ENCODE measurements at places on chromosomes 1 and 21.

DNA sequence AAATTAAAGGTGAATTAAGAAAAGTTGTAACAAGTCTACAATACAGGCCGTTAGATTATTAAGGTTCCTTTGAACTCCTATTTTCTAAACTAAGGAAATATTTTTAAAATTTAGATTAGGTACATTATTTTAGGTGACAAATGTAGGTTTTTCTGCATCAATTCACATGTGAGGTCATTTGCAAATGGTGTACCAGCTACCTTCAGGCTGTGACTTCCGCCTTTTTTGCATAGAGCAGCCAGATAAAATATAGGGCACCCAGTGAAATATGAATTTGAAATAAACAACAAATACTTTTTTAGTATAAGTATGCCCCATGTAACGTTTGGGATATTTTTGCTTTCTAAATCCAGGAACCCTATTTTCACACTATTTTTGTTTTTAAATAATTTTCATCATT lies 544.0 kb downstream of the LMO4 start:
- no peak for DNase-seq

- DNase-seq, result no peak
Measured at GRCh38 chr1:98028800-98029199, 108.0 kb upstream of the DPYD start.

- no peak for DNase-seq
Measured at GRCh38 chr1:154774175-154774855, 95.8 kb downstream of the KCNN3 start.

DNA sequence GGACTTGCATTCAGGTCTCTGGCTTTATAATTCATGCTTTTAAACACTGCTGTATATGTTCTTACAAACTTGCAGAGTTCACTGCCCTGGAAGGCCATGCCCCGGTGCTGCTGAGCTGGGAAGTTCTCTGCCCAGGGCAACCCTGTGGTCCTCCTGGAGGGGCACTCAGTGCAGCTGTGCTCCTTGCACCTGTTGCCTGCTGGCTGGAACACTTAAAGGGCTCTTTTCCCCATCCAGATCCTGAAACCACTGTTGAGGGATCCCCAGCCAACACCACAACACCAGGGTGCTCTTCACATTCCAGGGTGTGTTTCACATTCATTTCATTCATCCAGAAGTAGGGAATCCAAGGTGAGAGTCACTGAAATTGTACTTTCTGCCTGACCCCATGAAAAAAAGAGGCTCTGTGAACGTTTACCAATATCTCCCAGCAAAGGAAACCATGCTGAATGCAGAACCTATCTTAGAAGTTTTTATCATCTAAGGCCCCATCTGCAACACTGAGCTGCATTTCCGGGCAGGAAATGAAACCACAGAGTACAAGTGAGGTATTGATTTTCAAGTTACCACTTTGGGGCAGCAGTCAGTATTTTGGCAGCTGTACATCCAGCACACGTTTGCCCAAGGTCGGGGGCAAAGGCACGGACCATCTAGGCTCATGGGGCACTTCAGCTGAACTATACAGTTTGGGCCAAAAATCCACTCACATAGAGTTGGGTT lies 16.4 kb upstream of the KIAA0040 start:
- no peak for DNase-seq

DNA sequence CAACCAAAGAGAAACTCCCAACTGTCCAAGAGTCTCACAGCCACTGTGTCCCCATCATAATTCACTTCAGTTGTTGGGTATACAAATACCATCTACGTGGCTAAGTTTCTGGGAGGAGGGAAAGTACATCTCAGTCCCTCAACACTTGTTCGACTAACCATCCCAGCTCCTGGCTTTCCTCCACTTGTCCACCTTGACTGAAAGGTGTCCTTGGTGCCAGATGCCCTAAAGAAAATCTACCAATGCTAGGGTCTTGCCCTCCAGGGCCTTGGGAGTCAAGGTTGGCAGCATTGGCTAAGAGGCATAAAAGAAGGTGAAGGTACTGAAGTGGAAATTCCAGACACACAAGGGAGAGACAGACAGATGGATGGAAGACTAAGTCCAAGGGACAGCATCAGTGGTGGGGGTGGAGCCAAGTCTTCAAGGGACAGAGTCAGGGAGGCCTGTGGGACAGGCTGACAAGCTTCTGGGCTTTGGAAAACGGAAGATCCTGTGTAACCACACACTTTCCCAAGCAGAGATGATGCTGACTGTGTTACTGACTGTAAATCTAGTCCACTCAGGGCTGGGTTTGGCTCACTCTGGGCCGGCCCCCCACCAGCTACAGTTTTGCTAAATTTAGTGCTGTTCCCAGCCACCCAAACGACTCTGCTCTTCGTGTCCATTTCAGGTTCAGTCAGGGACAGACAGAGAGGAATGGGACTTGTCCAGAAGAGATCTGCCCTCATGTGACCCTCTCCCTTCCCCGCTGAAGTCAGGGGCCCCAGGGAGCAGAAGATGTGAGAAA lies 60.1 kb downstream of the CD34 start:
- DNase-seq, result no peak

DNA sequence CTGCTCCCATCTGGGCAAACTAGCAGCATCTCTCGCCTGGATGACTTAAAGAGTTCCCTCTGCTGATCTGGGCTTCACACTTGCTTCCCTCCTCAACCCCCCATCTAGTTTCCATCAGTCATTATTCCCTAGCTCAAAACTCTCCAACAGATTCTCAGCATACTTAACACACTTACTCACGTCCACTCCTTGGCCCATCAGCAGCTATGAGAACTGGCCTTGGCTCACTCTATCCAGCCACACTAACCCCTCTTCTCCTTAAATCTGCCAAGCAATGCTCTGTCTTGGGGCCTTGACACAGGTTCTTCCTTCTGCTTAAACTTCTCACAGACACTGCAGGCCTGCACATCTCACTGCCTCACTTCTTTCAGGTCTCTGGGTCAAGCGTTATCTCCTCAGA lies 41.6 kb downstream of the GNG12 start:
- no peak for DNase-seq

DNA sequence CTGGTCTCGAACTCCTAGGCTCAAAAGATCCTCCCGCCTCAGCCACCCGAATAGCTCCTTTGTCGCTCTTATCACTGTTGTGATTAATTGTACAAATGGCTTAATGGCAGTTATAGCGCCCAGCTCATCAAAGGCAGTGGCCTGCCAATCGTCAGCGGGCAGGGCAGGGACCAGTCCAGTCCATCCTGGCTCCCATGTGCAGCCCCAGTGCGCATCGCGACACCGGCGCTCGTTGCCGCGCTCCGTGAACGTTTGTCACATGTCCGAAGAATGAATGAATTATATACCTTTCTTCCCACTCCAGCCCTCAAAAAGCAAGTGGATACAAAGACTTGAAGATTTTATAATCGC lies 18.4 kb downstream of the MTX1 start:
- DNase-seq, result no peak

GRCh38 chr1:201690528-201690927 lies 138.4 kb upstream of the IPO9 start:
- no peak for DNase-seq

DNA sequence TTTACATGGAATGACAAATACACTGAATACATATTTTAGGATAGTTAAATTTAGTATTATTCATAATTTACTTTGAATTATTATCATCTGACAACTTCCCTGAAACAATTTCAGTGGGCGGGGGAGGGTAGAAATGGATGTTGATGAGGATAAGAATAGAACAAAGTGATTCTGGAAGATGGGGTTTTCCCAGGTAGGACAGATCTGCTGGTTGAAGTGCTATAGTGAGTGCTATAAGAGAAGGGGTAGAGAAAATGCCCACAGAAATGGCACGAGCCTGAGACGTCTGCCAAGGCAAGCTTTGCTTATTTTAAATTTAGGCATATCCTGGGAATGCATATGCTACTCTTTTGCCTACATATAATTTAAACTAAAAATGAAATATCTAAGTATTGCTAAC lies 3.2 kb downstream of the CFH start:
- DNase-seq, result no peak

- no peak for DNase-seq
Measured at GRCh38 chr1:53378061-53378460, 50.2 kb upstream of the LRP8 start.

- no peak for DNase-seq
Measured at GRCh38 chr1:6889875-6890480, 104.7 kb downstream of the CAMTA1 start.

GRCh38 chr1:169690489-169690888 lies 20.9 kb downstream of the SELL start:
- no peak for DNase-seq

DNA sequence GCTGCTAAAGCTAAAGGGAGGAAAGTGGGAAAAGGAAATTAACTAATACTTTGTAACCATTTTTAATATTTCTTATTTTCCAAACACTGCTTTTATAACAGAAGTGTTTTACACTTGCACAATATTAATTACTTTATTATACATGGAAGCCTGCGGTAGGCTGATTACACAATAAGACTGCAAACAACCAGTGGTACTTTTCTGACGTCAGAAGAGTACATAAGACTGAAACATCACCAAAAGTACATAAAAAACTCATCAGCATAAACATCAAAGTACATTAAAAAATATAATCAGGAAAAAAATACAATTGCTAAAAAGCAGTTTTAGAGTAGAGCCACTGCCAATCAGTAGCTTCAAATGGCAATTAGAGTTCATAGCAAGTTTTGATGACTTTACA lies 4.6 kb downstream of the ZNF281 start:
- no peak for DNase-seq

- no peak for DNase-seq
Measured at GRCh38 chr1:232011961-232012360, 385.4 kb downstream of the DISC1 start.

DNA sequence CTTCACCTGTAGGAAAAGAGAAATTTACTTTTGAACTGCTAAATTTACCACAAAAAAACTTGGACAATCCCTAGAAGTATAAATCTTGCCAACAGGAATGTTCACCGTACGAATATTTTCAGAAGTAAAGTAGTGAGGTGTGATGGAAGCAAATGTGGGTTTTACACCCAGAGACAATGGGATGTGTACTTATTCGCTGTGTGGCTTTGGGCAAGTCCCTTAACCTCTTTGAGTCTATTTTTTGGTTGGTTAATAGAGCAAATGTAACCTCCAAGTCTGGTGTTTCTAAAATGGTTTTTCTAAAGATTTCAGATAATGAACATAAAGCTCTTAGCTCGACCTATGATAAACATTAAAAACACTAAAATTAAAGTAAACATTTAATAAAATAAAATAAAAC lies 51.2 kb downstream of the TPR start:
- DNase-seq, result no peak

DNA sequence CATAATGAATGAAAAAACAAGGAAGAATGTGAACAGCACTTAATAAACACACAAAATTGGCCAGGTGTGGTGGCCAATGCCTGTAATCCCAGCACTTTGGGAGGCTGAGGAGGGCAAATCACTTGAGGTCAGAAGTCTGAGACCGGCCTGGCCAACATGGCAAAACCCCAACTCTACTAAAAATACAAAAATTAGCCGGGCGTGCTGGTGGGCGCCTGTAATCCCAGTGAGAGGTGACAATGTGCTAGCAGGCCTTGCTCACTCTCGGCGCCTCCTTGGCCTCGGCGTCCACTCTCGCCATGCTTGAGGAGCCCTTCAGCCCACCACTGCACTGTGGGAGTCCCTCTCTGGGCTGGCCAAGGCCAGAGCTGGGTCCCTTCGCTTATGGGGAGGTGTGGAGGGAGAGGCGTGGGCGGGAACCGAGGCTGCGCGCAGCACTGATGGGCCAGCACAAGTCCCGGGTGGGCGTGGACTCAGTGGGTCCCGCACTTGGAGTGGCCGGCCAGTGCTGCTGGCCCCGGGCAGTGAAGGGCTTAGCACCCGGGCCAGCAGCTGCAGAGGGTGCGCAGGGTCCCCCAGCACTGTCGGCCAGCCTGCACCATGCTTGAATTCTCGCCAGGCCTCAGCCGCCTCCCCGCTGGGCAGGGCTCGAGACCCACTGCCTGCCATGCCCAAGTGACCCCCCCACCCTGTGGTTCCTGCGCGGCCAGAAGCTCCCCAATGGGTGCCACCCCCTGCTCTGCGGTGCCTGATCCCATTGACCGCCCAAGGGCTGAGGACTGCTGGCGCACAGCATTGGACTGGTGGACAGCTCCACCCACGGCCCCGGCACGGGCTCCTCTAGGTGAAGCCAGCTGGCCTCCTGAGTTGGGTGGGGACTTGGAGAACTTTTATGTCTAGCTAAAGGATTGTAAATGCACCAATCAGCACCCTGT lies 30.6 kb upstream of the ATG4C start:
- DNase-seq, result no peak

DNA sequence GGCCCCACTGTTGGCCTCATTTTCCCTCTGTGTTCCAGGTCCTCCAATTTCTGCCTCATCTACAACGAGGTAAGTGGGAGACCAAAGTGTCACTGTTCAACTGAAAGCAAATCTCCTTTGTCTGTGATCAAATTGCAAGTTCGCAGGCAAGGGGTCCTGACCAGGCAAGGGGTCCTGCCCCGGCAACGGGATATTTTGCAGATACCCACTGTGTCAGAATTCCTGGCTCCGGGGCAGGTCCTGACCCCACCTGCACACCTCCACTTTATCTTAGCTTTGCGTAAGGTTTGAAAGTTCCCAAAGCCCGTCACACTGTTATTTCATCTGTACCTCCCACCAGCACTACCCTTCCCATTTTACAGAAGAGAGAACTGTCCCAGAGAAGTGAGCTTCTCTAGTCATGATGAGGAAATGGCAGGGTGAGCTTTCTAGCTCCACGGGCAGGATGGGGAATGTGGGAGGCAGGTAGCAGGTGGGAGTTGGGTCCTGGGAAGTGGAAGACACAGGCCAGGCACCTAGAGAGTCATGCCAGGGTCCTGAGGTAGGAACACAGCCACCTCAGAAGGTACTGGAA lies 32.0 kb upstream of the CSF1 start:
- no peak for DNase-seq

DNA sequence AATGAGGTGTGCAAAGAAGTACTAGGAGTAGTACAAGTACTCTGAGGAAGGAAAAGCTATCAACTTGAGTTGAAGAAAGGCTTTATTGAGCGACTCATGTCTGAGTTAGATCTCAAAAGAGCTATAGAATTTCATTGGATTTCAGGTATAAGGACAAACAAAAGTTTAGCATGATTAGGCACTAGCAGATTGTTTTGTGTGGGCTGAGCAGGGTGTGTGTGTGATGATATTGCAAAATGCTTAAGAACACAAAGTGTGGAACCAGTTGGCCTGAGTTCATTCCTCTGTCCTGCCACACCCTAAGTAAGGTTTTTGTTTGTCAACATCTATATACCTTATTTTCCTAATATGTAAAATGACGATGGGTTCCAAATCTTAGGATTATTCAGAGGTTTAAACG lies 158.9 kb downstream of the KCNK2 start:
- no peak for DNase-seq

GRCh38 chr1:158285756-158286241 lies 3.9 kb upstream of the CD1C start:
- DNase-seq, result no peak

- DNase-seq, result no peak
Measured at GRCh38 chr1:240242601-240243144, 151.0 kb downstream of the FMN2 start.

Data from frontal cortex (tissue), 4 donors.